ENCODE measurements at places on chromosomes 4 and X. TPM values are rescaled to one million over a fixed set of nuclear protein-coding genes. Genes with fewer than 3 reads are reported as not detected.

Gene NHS
- 20.2 TPM for total RNA-seq

Gene MRPL1
- 24.9 TPM for total RNA-seq

Gene DCAF12L1
- not detected for total RNA-seq

Gene KLB
- total RNA-seq, result 1.2 TPM

Gene UBE2D3
- 278 TPM for total RNA-seq

Gene GAGE13
- total RNA-seq, result not detected

Gene GPRIN3
- 7.0 TPM for total RNA-seq

- no peak for DNase-seq
Observed at GRCh38 chr4:13413729-13414437, 70.3 kb downstream of the RAB28 start.

DNA sequence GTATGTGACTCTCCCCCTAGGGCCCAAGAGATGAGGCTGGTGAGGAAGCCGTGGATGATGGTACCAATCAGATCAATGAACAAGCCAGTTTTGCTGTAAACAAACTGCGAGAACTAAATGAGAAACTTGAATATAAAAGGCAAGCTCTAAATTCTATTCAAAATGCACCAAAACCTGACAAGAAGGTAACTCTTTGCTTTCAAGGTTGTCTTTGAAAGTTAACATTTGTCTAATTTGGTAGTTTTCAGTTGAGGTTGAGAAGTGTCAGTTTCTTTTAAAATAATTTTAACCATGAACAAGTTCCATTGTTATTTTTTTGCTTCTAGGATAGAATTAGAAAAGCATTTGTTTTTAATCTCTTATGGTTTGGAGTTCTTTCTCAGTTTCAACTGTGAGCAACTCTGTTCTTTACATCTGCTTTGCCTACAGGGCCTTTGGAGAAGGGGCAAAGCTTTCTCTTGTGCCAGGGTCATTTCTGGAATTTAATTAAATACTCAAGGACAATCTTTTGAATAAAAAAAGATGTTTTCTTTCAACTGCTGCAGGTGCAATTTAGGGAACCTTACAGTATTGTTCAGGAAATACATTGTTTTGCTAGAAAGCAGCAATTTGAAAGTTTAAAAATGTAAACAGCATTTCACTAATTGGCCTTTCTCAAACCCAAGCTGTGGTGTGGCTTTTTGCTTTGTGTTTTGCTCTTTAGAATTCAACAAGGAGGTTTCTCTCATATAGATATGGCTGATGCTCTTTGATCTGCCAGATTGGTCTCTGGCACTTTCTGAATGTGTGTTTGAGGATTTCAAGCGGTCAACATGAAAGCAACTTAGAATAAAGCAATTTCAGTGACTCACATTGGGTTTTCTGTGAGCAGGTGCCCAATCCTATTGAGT is 62.9 kb downstream of the LRP2BP start:
- no peak for DNase-seq

GRCh38 chr4:138609943-138610350 is 367.8 kb upstream of the SLC7A11 start:
- DNase-seq, result no peak

DNA sequence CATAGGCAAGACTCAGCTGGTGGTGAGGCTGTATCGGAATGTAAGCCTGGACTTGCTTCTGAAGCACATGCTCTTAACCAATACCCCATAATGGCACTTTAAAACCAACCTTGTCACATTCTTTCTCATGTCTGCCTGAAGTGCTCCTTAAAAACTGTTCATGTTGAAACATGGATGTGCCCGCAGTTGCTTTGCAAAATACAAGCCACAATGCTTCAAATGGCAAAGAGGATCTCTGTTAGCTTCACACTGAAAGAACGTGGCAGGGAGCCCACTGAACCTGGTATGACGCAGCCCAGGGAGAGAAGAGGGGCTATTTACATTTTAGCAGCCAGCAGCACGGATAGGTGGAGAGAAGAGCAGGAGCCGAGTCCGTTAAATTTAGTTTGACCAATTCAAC is 29.3 kb downstream of the SOD3 start:
- DNase-seq, result no peak

DNA sequence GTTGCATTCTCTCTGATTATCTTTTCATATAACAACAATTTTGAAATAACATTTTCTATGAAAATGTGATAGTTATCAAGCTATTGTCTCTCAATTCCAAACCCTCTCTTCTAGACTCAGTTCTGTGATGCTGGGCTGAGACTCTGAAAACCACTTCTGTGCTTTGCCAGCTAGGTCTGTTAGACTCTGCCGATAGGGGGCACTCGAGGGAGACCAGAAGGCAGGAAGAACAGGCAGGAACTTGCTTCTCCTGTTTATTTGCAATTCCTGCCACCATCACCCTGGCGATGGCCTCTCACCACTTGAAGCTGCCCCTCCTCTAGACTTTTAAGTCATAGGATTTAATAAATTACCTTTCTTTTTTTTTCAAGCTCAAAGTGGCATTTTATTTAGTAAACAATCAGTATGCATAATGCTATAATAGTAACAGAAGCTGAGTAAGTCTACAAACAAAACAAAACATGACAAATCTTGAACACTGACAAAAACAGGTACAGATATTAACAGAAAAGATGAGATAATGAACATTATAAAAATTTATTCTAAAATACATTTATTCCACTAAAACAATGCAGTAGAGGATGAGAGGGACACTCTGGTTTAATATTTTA is 49.7 kb downstream of the RASL11B start:
- DNase-seq, result peak; percentile 76

DNA sequence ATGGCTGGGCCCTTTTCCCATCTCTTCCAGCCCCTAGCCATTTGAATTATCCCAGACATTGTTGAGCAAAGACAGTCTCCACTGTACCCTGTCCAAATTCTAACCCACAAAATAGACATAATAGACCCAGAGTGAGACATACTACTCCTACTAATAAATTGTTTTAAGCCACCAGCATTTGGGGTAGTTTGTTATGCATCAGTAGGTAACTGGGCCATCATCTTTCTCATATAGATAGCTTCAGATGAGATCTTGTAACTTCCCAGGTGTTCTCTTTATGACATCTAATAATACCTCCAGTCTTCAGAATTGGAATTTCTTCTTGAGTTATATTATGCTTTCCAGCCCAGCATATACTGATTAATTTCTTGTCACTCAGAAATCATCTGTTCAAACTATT is 117.2 kb upstream of the OTUD4 start:
- no peak for DNase-seq

GRCh38 chrX:77622233-77622632 is 163.8 kb downstream of the ATRX start:
- no peak for DNase-seq

DNA sequence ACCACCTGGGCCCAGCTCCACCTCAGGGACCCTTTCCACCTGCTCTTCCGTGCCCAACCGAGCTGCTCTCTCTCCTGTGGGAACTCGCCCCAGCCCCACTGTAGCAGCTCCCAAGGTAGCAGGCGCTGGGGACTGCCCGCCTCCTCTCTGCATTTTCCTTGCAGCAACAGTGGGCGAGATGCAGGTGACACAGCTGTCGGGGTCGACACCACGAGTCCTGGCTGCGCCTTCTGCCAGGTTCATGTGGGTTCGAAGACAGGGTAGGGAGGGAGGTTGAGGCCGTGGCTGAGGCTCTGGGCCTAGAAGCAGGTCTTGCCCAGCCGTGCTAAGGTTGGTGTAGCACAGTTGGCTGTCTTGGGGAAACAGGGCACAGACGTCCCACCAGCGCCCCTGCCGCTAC is 245.2 kb upstream of the FSTL5 start:
- no peak for DNase-seq

DNA sequence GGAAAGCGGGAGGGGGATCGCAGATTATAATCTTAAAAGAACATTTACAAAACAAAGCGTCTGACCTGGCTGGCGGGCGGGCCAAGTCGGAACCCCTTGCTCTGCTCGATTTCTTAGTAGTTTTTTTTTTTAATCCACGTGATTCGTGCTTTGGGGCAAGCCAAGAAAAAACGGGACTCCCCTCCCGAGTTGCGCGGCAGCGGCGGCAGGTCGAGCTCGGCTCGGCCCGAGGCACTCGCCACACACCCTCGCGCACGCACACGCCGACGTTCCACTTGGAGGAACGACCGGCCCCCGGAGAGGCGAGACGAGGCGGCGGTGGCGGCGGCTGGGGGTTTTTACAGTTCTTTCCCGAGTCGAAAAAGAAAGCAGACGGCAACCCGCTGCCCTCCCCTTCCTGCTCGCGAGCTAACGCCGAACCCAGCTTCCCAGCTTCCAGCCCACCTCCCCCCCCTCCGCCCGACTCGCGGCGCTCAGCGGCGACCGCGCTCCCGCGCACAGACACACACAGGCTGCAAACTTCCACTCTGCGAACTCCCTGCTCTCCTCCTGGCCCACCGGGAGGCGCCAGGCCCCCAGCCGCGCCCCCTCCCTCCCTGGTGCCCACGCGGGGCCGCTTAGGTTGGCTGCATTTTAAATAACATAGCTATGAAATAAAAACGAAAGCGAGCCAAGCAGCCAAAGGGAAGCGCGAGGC is 1.2 kb downstream of the BCOR start:
- DNase-seq, result peak; percentile 78

DNA sequence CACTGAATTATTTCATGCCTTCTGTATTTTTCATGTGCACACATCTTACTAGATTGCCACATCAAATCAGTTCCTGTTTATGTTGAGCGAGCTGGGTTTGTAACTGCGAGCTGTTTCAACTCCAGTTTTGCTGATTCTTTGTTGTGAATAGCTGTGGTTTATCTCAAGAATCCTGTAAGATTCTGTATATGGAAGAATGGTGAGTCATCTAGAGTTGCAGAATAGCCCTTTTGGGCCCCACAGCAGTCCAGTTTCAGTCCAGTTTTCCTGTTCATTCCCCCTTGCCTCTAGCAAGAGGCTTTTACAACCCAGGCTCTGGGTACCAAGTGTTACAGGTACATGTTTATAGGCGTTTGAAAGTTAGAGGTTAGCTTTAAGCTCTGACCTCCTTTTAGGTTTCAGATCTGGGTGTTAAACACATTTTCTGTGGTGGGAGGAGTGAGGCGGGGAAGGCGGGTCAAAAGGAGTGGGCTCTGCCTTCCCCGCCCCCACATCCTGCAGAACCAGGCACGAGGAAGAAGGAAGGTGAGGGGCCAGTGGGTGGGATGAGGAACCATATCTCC is 32.7 kb downstream of the TBC1D14 start:
- DNase-seq, result no peak

DNA sequence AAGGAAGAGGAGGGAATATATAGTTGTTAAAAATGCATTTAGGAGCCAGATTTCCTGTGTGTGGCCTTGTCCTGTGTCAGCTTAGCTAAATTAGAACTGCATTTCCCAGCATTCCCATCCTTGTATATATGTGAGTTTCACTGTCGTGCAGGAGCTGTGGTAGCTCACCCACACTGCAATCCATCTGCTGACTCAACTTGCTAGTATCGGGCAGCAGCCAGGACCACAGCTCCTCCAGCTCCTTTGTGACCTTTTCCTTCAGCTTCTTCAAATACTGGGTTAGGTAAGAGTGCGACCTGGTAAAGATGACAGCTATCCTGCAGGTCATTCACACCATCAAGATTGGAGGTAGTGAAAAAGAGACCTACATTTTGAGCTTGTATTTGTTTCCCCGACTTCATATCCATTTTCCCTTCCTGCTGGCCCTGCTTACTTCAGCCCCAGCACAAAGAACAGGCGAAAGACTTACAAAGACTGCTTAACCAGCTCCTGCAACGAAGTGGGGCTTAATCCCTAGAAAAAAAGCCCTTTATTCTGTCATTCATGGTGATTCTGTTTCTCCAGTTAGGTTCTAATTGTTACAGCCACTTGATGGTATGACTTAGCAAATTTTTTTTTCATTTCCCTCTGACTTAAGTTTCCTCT is 11.4 kb downstream of the ASIC5 start:
- no peak for DNase-seq

DNA sequence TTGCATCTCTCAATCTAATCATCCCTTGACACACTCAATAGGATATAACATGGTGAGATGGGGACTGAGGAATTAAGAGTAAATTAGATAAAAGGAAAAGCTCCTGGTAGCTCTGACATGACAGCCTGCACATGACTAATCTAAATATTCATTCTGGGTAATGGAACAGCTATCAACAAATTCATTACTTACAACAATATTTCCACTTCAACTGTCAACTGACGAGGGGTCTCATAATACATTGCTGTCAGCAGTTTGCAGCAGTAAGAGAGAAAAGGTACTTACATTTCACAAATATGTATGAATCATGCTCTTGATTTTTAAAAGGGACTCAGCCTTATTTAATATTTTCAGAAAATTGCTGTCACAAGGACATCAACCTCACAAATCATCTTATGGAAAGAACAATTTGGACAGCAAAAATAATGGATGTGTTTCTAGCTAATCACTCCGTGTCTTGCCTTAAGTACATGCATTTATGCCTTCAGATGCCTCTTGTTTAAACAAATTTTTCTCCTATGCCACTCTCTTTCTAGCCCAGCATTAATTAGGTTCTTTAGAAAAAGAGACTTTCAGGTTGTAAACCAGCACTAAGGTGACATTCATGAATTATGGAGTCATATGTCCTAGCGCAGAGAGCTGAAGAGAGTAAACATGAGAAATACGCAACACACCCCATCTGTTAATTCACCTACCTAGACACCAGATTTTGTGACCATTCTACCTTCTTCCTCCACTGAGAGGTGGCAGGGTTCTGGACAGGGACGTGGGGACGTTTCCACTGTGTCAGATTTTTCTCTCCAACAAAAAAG is 99.6 kb upstream of the TMEM150C start:
- no peak for DNase-seq

DNA sequence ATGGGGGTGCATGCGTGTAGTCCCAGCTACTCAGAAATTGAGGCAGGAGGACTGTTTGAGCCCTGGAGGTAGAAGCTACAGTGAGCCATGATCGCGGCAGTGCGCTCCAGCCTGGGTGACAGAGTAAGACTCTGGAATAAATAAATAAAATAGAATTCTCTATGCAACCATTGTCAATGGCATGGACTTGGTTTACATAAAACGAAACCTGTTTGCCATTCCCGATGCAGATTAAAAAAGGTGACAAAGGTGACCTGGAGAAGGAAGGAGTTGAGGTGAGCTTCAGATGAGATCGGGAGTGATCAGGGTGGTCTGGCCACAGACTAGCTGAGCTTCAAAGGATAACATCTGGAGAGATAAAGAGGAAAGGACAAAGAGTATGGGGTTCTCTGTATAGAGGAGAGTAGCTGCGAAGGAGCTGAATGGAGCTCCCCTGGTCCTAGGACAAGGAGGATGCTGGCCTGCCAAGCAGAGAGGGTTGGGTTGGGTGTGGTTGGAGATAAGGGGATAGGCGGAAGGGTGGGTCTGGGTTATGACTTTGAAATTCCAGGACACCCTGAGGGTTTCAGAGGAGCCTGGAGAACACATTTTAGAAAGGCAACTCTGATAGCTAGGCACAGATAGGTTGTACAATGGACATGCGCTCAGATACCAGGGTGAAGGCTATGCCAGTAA is 98.6 kb downstream of the RBM47 start:
- DNase-seq, result no peak

DNA sequence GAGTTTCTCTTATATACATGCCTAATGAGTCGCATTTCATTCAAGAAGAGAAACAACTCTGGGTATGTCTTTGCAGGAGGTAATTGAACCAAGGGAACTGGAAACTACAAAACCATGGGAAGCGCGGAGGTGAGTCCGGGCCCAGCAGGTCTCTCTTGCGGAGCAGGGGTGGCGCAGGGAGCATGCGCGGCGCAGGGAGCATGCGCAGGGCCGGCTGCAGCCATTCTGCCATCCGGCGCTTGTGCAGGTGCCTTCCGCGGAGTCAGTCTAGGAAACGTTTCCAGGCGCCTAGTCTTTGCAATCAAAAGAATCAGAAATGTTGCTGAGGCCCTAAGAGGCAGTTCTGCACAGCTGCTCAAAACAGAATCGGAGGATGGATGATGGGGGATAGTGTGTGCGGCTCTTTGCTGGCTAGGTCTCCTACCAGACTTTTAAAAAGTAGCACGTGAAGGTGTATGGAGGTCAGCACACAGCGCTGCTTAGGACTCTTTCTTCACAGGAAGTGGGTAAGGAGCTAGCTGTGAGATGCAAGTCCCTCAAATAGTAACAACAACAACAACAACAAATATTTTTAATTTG is 433.8 kb upstream of the FAT1 start:
- DNase-seq, result no peak
